ENCODE measurements at places on chromosomes 6 and 20.

DNA sequence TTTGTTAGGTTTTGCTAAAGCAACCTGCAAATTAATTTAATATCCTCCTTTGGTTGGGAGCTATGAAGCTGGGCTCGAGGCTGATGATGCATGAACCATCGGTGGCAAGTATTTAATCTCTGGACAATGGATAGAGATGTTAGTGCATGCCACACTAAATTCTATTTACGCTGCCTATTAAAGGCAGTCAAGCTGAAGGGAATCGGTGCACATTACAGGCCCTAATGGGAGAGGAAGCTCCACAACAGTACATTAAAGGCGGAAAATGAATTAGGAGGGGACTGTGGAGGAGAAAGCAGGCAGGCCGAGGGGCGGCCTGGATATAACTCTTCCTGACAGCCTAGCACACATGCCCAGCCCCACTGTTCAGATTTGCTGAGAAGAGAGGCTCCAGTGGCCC, 132.4 kb upstream of the MAFB start:
- DNase-seq = no peak

DNA sequence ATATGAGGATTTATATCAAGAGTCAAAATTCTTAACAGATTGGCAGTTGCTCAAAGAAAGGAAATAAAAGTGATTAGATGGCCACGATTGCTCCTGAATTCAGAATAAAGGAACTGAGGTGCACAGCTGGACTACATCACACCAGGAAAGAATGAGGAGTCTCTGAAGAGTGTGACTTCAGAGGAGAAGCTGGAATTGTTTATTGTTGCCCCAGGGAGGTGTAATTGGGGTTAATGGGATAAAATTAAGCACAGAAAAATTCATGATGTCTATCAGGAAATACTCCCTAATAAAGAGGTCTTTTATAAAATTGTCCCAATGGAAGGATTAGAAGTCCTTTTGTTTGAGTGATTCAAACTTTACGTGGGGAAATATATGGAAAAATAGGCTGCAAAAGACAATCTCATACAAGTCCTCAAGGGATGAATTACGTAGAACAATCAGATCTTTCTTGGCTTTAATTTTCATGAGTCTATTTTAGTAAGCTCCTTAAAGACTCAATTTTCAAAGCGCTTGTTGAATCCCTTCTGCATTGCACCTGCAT, 208.6 kb upstream of the RNF217 start:
- no peak for DNase-seq

DNA sequence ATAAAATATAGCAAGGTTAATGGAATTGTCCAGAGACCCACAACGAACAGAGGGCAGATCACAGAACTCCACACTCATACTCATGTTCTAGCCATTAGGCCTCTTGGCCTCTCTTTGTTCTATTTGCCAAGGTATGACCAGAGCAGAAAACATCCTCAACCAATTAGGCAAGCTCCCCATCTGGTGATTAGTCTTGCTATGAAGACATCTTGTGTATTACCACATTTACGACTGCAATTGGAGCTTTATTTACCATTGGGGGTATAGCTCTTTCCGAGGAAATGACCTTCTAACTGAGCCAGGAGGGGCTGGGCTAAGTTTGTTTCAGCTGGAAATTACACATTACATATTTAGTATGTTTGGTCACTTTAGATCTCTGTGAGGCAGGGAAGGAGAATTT, 593.9 kb downstream of the CD109 start:
- no peak for DNase-seq

GRCh38 chr20:24984961-24985640, 7.5 kb downstream of the APMAP start:
- no peak for DNase-seq

DNA sequence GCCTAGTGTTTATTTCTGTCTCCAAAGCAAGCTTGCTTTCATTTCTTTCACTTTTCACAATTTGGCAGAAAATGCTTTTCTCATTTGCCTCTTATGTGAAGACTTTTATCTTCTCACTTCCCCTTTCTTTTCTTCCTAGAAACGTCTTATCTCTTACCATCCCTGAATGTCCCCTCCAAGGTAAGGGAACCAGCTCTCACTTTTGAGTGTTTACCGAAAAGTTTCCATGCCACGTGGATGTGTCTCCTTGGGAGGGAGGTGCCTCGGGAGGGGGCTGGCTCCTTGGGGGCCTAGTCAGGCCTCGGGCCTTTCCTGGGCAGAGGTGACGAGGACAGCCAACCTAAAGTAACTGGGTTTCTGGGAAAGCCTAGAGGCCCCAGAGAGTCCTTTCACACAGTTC, 127.4 kb downstream of the CD24 start:
- no peak for DNase-seq

GRCh38 chr20:63885264-63886053, 9.5 kb upstream of the DNAJC5 start:
- DNase-seq = no peak

DNA sequence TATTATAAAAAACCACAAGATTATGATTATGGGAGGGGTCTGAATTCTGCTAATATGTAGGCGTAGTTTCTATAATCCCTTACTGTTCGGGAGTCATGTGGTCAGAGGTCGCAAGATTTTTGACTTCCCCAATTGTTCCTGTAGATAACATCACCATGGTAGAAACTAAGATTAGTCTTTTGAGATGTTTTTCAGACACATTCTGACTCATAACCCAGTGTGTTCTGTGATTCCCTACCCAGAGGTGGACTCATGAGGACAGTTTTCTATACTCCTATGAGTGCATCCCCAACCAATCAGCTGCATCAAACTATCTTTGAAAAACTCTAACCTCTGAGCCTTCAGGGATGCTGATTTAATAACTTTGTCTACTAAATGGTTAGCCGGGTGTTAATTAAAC, 175.5 kb downstream of the RFPL4B start:
- DNase-seq = no peak

GRCh38 chr20:24656391-24656790, 187.0 kb downstream of the SYNDIG1 start:
- no peak for DNase-seq

DNA sequence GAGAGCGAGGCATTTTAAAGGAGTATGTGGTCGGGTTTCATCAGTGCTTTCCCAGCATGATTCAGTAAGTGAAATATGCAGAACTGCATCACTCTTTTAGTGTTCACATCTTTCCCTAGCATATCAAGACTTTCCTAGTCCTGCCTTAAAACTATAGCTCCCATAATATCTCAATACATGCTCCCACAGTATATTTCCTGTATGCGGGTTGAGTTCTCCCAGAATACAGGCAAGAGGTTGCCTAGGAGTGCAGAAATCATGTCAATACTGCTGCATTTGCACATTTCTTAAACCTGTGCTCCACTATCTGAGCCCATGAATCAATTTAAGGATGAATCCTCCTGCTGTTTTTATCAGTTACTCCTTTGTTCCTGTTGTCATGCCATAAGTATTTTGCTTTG, 386.6 kb upstream of the SLC35B3 start:
- DNase-seq = no peak

DNA sequence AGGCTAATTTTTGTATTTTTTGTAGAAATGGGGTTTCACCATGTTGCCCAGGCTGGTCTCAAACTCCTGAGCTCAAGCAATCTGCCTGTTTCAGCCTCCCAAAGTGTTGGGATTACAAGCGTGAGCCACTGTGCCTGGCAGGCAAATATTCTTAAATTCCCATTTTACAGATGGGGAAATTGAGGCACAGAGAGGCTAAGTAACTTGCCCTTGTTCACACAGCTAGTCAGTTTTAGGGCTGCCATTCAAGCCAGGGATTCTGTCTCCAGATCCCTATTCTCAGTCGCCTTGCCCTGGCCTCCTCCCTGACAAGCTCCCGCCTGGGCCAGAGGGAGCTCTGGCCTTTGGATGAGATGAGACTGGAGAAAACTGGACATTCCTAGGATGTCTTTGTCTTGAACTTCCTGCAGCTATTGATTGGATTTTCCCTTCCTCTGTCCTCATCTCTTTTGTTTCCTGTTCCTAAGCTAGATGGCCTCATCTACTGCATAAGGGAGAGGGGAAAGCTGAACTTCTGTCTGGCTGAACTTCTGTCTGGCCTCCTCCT, 90.5 kb downstream of the NDUFAF5 start:
- no peak for DNase-seq

DNA sequence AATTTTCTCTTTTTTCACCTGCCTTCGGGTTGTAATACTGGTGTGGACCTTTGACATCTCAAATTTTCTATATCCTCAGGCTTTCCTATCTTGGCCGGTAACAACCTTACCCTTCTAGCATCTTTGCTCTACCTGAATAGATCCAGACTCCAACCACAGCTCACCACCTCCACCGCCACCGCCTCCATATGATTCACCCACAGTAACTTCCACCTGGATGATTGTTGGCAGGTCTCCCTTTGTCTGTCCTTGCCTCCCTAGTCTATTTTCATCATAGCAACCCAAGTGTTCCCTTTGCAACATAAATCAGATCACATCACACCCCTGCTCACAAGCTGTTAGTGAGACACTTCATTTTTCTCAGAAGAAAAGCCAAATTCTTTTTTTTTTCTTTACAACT, 525.8 kb upstream of the POU3F2 start:
- no peak for DNase-seq
